ENCODE measurements at places on chromosomes 11 and 22. TPM values are rescaled to one million over a fixed set of nuclear protein-coding genes. Genes with fewer than 3 reads are reported as not detected.

DNA sequence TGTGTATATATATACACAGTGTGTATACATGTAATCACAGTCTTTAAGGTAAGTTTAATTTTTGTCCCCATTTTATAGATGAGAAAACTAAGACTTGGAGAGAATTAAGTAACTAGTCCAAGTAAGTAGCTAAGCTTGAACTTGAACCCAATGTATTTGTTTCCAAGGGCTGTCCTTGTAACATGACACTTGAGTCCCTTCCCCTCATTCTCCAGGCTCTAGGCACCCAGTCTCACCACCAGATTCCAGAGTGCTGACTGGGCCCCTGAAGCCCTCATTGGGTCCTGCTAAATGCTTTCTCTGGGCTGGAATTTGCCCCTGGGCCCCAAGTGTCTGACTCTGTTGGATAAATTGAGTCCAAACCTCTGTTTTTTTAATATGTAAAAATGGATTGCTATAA is 45.5 kb downstream of the ADM start:
- no peaks in the 10 kb centered on the region for H3K36me3 ChIP-seq
- H3K4me1 ChIP-seq: peaks cover 47% of the 10 kb centered on the region
- H3K27ac ChIP-seq: peak overlapping the region; percentile 22

DNA sequence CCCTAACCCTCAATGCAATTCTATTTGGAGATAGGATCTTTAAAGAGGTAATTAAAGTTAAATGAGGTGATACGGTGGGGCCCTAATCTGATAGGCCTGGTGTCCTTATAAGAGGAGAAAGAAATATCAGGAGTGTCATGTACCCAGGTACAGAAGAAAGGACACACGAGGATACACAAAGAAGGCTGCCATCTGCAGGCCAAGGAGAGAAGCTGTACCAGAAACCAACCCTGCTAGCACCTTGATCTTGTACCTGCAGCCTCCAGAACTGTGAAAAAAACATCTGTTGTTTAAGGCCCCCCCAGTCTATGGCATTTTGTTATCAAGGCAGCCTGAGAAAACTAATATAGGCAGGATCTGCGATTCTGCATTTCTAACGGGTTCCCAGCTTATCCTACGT is 44.2 kb downstream of the FBXO7 start:
- H3K27me3 ChIP-seq: no peaks in the 10 kb centered on the region
- no peak for DNase-seq
- H3K27ac ChIP-seq: no peak overlapping the region
- no peaks in the 10 kb centered on the region for H3K36me3 ChIP-seq
- H3K4me1 ChIP-seq: no peaks in the 10 kb centered on the region

- peaks cover 8% of the 10 kb centered on the region for H3K36me3 ChIP-seq
- no peaks in the 10 kb centered on the region for H3K4me1 ChIP-seq
- no peaks in the 10 kb centered on the region for H3K27me3 ChIP-seq
- DNase-seq: no peak
- H3K27ac ChIP-seq: no peak overlapping the region
Measured at GRCh38 chr11:70278994-70279393, 8.5 kb downstream of the PPFIA1 start.

DNA sequence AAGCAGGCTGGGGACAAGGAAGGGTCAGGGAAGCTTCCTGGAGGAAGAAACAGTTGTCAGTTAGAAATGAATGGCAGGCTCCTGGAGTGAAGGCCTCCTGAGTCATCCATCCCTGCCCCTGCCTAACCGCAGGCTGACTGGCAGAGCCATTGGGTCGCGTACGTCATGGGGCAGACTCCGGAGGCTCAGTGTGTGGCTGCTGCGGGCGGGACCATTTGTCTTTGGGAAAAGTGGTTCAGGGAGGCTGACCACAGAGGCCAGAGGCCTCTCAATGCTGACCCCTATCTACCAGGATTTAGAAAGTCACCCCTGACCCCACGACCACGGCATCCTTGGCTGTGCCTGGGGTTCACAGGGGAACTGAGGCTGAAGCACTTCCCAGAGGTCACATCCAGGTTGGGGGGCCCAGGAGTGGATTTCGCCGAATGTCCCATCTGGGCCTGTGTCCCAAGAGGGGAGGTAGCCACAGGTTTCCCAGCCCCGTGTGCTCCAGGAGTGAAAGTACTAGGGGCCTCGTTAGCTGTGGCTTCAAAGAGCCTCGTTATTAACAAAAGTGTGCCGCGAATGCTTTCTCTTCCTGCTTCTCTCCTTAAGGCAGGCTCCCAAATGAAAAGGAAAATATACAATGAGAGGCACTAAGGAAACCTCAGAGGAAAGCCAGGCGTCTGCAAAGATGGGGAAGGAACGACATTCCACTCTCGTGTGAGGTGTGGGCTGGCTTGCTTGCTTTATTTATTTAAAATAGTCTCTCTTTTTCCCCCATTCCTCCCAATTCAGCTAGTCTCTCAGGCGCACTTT is 58.9 kb downstream of the FLRT1 start:
- no peak overlapping the region for H3K27ac ChIP-seq
- H3K4me1 ChIP-seq: no peaks in the 10 kb centered on the region
- no peaks in the 10 kb centered on the region for H3K27me3 ChIP-seq

DNA sequence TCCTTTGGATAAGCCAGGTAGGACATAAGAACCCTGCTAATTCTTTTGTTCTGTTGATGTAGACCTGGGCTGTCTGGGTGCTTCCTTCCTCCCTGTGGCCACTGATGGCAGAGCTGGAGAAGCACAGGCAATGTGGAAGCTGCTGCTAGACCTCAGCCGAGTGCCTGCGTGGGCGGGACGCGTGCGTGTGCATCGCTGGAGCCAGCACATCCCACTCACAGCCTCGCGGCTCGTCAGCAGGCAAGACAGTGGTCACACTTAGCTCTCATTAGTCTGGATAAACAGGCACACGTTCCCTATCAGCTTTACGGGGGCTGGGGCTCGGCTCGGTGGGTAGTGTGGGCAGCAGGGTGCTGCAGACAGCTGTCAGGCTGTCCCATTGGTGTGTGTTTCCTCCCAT is 155.7 kb downstream of the GRIK4 start:
- H3K36me3 ChIP-seq: no peaks in the 10 kb centered on the region
- no peak overlapping the region for H3K4me3 ChIP-seq
- DNase-seq: no peak
- H3K4me1 ChIP-seq: no peaks in the 10 kb centered on the region
- H3K27ac ChIP-seq: no peak overlapping the region

DNA sequence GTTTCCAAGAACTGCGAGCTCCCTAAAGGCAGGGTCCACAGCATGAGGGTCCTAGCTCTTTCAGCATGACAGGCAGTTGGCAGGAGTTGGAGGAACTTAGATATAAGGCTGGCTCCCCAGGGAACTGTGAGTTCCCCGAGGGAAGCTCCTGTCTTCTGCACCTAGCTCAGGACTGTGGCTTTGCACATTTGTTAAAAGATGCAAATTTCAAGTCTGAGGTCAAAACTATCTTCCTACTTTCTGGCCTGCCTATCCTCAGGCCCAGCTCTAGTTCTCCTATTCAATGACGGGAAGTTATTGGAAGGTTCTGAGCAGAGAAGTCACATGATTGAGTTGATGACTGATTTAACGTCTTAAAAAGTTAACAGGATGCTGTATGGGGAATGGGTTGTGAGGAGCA is 11.7 kb upstream of the UCP3 start:
- no peak overlapping the region for H3K27ac ChIP-seq
- H3K4me1 ChIP-seq: peaks cover 33% of the 10 kb centered on the region
- no peaks in the 10 kb centered on the region for H3K27me3 ChIP-seq

DNA sequence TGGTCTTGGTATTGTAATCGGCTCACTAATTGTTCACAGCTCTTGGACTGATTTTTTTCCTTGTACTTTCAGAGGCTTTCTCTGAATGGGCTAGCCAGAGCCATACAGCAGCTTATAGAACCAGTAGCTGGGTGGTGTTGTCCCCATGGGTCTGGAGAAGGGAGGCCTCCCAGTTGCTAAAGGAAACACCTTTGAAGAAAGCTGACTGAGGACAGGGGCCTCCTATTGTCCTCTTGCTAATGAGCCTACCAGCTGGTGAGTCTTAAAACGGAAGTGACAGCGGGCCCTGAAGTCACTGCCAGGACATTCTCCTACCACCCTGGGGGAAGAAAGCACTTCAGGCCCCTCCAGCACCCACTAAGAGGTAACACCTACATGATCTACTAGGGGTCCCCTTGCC is 9.9 kb downstream of the FADS3 start:
- H3K4me3 ChIP-seq: no peak overlapping the region
- no peaks in the 10 kb centered on the region for H3K36me3 ChIP-seq
- H3K27me3 ChIP-seq: no peaks in the 10 kb centered on the region
- DNase-seq: no peak

DNA sequence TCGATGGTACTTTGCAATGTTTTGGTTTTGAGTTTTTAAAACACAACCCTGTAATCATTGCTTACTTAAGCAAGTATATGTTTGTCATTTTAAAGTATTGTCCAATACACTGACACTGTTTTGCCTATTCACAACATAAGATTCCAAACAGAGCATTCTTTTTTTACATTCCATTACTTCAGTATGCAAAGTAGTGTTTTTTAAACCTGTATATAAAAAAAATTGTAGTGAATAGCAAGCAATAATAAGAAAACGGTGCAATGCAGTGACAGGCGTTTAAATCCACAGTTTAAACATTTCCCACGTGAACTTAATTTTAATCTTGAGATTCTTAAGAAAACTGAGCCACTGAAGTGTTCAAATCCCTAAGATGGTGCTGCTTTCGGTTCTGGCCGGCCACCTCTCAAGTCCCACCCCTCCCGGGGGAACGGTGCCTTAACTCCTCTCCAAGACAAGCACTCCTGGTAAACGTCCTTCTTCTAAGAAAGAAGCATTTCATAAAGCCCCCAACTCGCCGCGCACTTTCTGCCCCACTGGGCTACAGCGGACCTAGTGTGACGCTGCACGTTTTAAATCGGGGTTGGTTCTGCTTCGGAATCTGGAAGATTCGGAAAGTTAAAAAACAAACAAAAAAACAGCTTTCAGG is 2.9 kb downstream of the PGR start:
- H3K27me3 ChIP-seq: peaks cover 20% of the 10 kb centered on the region
- no peak overlapping the region for H3K27ac ChIP-seq
- no peaks in the 10 kb centered on the region for H3K36me3 ChIP-seq
- H3K4me3 ChIP-seq: no peak overlapping the region
- DNase-seq: no peak

GRCh38 chr11:133947321-133947756 is 9.4 kb downstream of the IGSF9B start:
- H3K27me3 ChIP-seq: no peaks in the 10 kb centered on the region
- no peaks in the 10 kb centered on the region for H3K4me1 ChIP-seq
- no peaks in the 10 kb centered on the region for H3K36me3 ChIP-seq
- H3K27ac ChIP-seq: no peak overlapping the region

- peak; percentile 94 for DNase-seq
- H3K27ac ChIP-seq: peak overlapping the region; percentile 84
- H3K27me3 ChIP-seq: no peaks in the 10 kb centered on the region
- peak overlapping the region; percentile 28 for H3K4me3 ChIP-seq
- no peaks in the 10 kb centered on the region for H3K36me3 ChIP-seq
Measured at GRCh38 chr11:120184946-120185705, 25.7 kb upstream of the OAF start.

Gene PGA5
- not detected for total RNA-seq

DNA sequence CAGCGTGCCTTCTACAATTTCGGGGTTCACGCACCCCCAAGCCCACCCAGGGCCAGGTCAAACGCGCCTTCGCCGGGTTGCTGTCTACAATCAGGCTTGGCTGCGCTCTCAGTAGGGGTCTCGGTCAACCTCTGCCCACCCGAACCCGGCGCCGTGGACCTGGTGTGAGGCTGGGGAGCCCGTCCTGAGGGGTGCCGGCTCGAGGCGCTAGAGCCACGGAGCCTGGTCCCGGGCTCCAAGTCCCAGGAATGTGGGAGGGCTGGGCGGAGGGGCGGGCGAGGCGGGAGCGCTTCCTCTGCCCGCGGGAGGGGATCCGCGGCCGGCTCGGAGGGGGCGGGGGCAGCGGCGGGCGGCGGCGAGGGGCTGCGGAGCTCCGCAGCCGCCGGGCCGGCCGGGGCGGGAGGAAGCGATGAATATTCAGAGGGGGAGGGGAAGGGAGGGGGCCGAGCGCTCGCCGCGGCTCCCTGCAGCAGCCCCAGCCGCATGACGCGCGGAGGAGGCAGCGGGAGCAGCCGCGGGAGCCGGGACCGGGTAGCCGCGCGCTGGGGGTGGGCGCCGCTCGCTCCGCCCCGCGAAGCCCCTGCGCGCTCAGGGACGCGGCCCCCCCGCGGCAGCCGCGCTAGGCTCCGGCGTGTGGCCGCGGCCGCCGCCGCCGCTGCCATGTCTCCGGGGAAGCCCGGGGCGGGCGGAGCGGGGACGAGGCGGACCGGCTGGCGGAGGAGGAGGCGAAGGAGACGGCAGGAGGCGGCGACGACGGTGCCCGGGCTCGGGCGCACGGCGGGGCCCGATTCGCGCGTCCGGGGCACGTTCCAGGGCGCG is at the start of gene PTPRJ:
Gene PTPRJ, plus strand, starts transcription at position 472 of the 819 bp plus-strand sequence. CDS start 354 bp downstream, outside the sequence.
- peaks cover 19% of the 10 kb centered on the region for H3K4me1 ChIP-seq
- peak; percentile 65 for DNase-seq
- no peak within 1 kb of the TSS for H3K27ac ChIP-seq
- peaks cover 1% of the 10 kb centered on the region for H3K36me3 ChIP-seq
- H3K27me3 ChIP-seq: no peaks in the 10 kb centered on the region
- H3K4me3 ChIP-seq: peak within 1 kb of the TSS; percentile 66

- H3K36me3 ChIP-seq: no peaks in the 10 kb centered on the region
- H3K4me3 ChIP-seq: no peak overlapping the region
- no peak for DNase-seq
- H3K27me3 ChIP-seq: no peaks in the 10 kb centered on the region
- H3K4me1 ChIP-seq: no peaks in the 10 kb centered on the region
Measured at GRCh38 chr22:46399251-46400024, 63.9 kb downstream of the TRMU start.

- H3K27me3 ChIP-seq: no peaks in the 10 kb centered on the region
- H3K4me3 ChIP-seq: no peak overlapping the region
- H3K4me1 ChIP-seq: no peaks in the 10 kb centered on the region
- H3K27ac ChIP-seq: no peak overlapping the region
Measured at GRCh38 chr11:6733326-6734275, 38.2 kb downstream of the OR2AG2 start.

Gene ZNF143
- total RNA-seq: 27.2 TPM

Gene GALR3
- total RNA-seq: 0.27 TPM

Gene ARHGAP8
- total RNA-seq: 90.5 TPM

GRCh38 chr11:63840356-63841060 is 1.6 kb downstream of the MARK2 start:
- peak overlapping the region; percentile 93 for H3K4me3 ChIP-seq
- peaks cover 1% of the 10 kb centered on the region for H3K36me3 ChIP-seq
- H3K4me1 ChIP-seq: peaks cover 52% of the 10 kb centered on the region
- H3K27ac ChIP-seq: peak overlapping the region; percentile 76

Gene KRTAP5-8
- total RNA-seq: not detected

DNA sequence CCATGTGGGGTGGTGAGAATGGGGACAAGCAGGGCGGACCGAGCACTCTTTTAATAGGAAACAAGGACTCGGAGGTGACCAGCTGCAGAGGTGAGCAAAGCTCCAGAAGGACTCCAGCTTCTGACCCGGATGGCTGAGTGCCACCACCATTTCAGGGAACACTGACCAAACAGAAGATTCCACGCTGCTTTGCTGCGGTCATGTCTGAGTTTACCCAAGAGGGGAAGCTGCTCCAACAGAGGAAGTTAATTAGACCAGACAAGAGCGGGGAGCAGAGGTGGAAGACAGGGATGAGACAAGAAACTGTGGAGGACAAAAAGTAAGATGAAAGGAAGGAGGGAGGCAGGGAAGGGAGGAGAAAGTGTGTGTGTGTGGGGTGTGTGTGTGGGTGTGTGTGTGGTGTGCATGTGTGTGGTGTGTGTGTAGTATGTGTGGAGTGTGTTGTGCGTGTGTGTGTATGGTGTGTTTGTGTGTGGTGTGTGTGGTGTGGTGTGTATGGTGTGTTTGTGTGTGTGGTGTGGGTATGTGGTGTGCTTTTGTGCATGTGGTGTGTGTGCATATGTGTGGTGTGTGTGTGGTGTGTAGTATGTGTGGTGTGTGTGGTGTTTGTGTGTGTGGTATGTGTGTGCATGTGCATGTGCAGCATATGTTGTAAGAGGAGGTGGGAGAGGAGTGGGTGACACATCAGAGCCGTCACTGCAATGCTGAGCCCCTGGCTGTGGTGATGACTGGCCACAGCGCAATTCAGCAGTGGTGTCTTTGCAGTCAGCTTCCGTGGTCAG is 82.2 kb upstream of the AKIP1 start:
- DNase-seq: no peak
- H3K27ac ChIP-seq: no peak overlapping the region
- peaks cover 47% of the 10 kb centered on the region for H3K4me1 ChIP-seq

All from Caco-2 (cell line).